Activated CD4-positive, alpha-beta T cell treated with anti-CD3 and anti-CD28 coated beads, Interleukin-2, amount 10 ng/mL, durations not matched to agents 24 days and 14 days (primary cell): ENCODE measurements at places on chromosomes 2 and 18. TPM values are rescaled to one million over a fixed set of nuclear protein-coding genes. Genes with fewer than 3 reads are reported as not detected.

APLF gene
- 2.0 and 2.1 TPM in 2 replicates for total RNA-seq

DNA sequence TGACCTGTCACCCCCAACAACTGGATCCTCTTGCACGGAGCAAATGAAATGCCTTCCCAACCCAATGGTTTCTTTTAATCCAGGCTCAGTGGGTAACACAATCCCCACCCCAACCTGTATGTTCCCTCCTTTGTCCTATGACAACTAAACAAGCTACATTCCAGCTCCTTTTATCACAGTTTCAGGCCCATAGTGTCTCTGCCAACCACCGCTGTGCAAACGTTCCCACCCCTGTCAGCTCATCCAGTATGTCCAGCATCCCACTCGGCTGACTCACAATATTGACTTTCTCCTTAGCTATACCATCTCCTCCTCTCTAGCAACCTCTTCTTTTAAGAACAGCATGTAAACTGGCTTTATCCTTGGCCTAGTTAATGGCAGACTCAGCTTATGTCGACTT lies 117.9 kb upstream of the PPP1CB start:
- no peak for DNase-seq

DNA sequence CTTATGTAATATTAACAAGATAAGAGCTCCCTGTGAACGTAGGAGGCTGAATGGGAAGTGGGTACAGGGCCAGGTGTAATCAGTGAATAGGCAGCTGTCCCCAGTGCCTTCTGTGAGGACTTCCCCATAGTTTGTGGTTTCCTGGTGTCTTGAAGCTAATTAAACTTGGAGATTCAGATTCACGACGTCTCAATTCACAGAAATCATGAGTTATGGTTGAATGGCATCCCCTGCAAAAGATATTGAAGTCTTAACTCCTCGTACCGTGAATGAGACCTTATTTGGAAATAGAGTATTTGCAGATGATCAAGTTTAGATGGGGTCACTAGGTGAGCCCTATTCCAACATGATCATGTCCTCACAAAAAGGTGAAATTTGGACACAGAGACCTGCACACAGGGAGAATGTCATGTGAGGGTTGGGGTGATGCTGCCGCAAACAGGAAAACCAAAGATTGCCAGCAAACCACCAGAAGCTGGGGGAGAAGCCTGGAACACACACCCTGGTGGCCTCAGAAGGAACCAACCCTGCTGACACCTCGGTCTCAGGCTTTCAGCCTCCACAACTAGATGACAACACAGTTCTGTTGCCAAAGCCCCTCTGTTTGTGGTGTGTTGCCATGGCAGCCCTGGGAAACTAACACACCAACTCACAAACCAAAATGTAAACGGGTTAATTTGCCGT lies 13.2 kb downstream of the ARL4C start:
- peak; percentile 95 for DNase-seq

DNA sequence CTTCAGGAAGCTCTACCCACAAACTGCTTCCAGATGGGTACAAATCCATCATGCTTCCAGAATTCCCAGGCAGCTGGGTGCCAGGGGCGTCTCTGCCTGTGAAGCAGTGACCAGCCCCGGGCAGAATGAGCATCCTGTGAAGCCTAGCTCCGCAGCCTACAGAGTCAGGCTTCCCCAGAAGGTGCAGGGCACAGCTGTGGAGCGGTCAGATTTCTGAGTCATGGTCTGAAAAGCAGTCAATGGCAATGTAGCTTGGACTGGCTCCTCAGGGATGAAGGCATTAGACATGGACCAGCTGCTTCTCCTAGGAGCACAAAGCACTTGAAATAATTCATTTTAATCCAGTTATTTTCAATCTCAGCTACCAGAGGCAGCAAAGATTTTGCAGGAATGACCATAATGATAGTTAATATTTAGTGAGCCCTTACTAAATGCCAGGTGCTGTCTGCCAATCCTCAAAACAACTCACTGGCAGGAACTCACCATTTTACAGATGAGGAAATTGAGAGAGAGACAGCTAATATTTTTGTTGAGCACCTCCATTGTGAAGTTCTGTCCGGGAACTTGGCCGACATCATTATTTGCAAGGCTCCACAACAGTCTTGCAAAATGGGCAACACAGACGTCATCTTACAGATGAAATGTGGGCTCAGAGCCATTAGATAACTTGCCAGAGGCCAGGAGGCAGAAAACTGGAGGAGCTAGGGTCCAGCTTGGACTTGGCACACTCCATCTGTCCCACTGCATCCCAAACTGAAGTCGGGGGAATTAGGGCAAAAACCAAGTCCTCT lies 31.7 kb downstream of the ACMSD start:
- DNase-seq: no peak

- DNase-seq: no peak
These were observed 36.2 kb downstream of the PDIA6 start for GRCh38 chr2:10776231-10776977.

- no peak for DNase-seq
These were observed at the start of gene SCN7A for GRCh38 chr2:166494140-166494624. SCN7A (minus strand) TSS chr2:166494249; CDS start chr2:166477696, 16,553 bp downstream.

- no peak for DNase-seq
These were observed 7.6 kb downstream of the ESPNL start for GRCh38 chr2:238107525-238108422.

GRCh38 chr18:23301972-23302371 lies 151.1 kb upstream of the RIOK3 start:
- DNase-seq: no peak

DNA sequence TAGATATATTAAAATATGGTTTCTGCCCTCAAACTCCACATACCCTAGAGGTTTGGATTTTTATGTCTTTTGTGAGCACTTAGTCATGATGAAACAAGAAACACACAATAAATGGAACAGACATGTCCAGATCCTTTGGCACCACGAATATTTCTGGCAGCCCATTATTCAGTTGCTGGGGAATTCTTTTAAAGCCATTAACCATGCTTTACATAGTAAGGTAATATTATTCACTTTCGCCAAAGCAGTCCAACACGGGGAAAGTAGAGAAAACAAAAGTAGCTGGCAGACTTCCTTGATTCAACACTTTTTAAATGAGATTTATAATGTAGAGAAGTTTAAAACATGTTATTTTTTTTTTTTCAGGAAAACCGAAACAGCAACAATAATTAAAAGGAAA lies 235.4 kb downstream of the PIEZO2 start:
- no peak for DNase-seq

DNER gene
- not detected in 2 replicates for total RNA-seq

PPIL3 gene
- 52.6 and 52.8 TPM in 2 replicates for total RNA-seq

GRCh38 chr2:237833546-237833945 lies 25.9 kb upstream of the RAMP1 start:
- no peak for DNase-seq

- DNase-seq: no peak
These were observed 90.6 kb downstream of the MDH1 start for GRCh38 chr2:63679252-63679855.

DNA sequence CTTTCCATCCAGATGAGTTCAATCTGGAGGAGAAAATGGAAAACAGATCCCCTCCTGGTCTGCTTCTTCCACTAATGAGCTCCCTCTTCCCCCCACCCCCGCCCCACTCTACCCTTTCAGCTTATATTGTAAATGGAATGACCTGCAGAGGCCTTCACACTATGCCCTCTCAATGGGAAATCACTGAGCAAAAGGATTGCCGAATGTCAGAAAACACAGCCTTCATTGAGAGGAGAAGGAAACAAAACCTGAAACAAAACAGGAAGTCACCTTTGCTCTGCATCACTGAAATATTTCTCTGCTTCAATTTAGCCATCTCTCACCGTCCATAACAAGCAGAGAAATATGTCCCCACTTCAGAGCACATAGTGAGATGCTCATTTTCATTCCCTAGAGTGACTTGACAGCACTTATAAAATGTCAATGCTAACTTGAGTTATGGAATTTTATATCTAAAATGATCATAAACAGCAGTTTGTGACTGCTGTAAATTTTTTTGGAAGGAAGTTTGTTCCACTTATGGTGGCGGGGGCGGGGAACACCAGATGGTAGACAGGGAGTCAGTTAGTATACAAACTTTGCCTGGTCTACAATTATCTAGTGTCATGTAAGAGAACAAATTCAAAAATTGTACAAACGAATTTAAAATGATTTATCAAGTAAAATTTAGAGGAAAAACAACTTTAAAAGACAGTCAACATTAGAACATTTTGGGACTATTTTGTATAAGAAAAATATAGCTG lies 1.8 kb upstream of the FRZB start:
- DNase-seq: no peak

- DNase-seq: peak; percentile 91
These were observed 157.8 kb downstream of the SMAD2 start for GRCh38 chr18:47772374-47773248.

DNA sequence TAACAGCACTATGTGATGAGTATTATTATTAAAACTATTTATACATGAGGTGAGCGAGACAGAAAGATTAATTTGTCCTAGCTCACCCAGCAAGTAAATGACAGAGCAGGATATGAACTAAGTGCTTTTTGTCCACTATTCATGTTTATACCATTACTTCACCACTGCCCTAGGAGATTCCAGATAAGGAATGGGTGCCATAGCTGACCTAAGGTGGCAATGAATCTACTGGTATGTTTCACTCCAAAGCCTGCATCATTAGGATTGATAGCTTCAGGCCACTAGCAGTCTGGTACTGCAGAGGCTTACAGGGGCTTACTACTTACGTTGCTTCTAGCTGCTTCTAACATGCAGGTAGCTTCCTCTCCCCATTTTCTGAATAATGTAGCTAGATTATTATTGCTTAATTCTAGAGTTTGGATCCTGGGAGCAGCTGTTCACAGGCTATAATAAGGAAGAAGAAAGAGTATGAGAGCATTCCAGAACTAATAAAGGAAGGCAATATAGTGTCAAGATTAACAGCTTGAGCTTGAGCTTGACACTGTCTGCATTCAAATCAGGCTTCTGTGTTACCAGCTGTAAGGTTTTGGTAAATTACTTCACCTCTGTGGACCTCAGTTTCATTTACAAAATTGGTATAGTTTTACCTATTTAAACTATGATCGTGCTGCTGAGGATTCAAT lies 153.7 kb downstream of the GALNT3 start:
- no peak for DNase-seq

GRCh38 chr2:239881031-239881471 lies 144.1 kb downstream of the NDUFA10 start:
- no peak for DNase-seq

GRCh38 chr2:147577323-147577997 lies 267.4 kb upstream of the ACVR2A start:
- DNase-seq: no peak

ZNF396 gene
- total RNA-seq: 0.19 and 0.26 TPM in 2 replicates

- no peak for DNase-seq
These were observed 53.8 kb downstream of the CYP27C1 start for GRCh38 chr2:127166231-127166860.

- no peak for DNase-seq
These were observed 11.1 kb upstream of the MYL12A start for GRCh38 chr18:3236470-3236869.

CHRND gene
- not detected in 2 replicates for total RNA-seq

GRCh38 chr2:158659483-158659882 lies 135.6 kb upstream of the DAPL1 start:
- DNase-seq: no peak
